Substantia nigra (tissue), 51 donors: ENCODE measurements at places on chromosomes 2 and 18.
A peak's percentile ranks its signal among the peaks of the same experiment; 100 is the strongest.

- peak; percentile 70 for DNase-seq
These were observed 96.5 kb downstream of the NDUFA10 start for GRCh38 chr2:239928391-239929350.

DNA sequence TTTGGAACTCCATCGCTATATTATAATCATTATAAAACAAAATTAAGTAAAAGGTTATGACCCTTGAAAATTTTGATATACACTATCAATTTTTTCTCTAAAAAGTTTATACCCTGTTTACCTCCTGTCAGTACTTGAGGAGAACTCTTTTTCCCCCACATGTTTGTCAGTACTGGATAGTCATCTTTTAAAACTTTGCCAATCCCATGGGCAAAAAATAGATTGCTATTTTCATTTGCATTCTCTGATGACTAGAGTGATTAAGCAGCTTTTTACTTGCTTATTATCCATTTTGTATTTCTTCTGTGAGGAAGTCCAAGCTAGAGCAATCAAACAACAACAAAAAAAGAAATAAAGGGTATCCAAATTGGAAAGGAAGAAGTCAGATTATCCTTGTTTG lies 76.4 kb downstream of the DGKD start:
- DNase-seq: no peak

DNA sequence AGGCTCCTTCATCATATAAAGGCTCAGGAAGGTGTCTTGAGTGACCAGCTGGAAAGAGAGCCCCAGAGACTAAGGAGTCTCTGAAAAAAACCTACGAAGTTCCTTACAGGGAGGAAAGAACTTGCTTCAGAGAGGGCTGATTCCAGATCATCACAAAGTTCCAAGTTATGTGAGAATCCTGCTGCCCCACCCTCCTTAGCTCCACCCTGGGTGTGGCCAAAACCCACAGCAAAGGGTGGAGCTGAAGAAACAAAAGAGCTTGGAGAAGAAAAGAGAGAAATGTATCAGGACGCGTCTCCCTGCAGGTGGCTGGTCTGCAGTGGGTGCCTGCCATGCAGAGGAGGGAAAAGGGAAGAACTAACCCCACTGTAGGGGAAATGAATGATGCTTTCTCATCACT lies 32.8 kb upstream of the ZNF396 start:
- DNase-seq: no peak

DNA sequence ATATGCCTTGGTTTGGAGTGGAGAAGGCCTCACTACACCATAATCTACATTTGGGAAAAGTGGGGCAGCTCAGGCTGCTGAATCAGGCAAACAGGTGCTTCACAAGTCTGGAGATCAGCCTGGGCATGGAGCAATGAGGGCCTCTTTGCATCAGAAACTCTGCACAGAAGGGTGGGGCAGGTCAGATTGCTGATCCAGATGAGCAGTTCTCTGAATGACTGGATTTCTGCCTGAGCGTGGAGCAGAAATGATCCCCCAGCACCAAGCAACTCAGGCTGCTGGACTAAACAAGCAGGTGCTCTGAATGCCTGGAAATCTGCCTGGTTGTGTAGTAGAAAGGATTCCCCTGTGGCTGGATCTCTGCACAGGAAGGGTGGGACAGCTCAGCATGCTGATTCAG lies 605.3 kb upstream of the ZNF804A start:
- no peak for DNase-seq

GRCh38 chr2:10658041-10658913 lies 31.5 kb downstream of the NOL10 start:
- DNase-seq: no peak

DNA sequence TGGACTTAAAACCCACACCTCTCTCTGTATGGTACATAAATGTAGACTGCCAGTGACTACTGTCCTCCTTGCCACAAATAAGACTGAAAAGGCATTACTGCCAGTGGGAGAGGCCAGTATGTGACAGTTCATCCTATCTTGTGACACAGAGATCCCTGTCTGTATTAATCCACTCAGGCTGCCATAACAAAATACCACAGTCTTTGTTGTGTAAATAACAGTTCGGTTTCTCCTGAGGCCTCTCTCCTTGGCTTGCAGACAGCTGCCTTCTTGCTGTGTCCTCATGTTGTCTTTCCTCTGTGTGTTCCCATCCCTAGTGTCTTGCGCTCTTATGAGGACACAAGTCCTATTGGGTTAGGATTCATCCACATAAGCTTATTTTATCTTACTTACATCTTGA lies 46.4 kb upstream of the IL1RL1 start:
- DNase-seq: no peak

GRCh38 chr2:43178602-43179542 lies 47.5 kb downstream of the ZFP36L2 start:
- DNase-seq: peak; percentile 31

DNA sequence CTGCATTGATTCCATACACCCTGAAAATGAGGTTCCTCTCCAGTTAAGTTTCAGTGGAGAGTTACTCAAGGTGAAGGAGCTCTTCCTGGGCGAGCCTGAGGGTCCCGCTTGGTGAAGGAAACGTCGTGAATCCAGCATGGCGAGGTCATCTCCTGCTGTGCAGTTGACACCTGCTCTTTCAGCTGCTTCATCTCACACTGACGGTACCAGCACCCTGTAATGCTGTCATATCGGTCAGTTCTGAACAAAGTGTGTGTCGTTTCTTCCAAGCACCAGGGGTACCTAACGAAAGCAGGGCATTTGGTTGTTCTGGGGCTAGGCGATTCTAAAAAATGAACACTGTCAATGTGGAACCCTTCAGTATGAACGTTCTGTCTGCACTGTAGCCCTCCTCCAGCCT lies 52.6 kb downstream of the ITGB1BP1 start:
- DNase-seq: no peak

- DNase-seq: no peak
These were observed 209.1 kb upstream of the REV1 start for GRCh38 chr2:99698896-99699295.

DNA sequence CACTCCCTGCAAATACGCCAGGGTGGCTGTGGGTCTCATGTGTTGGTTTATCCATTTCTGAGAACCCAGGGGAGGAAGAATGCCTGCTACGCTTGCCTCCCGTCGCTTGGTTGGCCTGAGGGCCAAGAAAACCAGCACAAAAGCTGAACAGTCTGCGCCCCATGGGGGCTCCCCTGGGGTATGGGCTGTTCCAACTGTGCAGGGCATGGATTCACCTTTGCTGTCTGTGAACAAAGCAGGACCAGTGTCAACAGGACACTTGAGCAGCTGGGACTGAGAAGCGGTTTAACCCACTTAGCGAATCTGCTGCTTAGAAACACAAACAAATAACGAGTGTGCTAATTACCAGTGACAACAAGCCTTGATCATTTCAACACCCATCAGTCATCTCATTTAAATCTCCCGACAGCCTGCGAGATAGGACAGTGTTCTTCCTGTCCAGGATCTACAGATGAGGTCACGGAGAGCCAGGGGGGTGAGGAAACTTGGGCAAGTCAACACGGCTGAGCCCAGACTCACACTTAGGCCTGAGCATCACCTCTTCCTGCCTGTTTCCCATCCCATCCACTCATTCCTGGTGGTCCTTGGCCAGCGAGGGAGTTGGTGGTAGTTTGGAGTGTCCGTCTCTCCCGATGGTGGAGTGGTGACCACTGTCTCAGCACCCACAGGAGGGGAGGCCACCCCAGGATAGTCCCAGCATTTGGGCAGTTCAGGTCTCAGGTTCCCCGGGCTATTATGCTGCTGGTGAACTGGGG lies 111.6 kb upstream of the HAAO start:
- DNase-seq: no peak

DNA sequence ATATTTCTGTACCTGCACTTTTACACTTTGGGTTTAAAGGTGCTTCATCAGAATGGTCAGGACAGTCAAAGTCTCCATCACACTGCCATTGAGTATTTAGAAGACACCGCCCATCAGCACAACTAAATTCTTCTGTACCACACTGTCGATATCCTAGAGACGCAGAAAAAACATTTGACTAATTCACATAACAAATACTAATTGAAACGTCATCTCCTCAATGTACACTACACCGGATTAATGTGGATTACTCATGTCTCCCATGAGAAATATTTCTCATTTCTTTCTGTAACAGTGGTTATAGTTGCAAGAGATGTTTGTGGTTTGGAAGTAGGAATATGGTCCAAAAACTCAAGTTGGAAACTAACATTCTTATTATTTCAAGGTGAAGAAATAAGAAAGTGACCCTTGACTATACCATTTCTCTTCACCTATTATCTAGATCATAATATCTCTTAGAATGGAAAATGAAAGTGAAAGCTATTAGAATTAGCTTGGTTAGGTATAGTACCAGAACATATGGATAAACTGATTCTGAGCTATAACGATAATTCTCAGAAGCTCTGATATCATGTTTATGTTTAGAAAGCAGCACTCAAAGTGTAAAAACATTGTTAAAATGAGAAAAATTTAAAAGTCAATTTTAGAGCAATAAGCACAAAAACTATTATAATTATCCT lies 1627.7 kb downstream of the LRP1B start:
- DNase-seq: no peak

DNA sequence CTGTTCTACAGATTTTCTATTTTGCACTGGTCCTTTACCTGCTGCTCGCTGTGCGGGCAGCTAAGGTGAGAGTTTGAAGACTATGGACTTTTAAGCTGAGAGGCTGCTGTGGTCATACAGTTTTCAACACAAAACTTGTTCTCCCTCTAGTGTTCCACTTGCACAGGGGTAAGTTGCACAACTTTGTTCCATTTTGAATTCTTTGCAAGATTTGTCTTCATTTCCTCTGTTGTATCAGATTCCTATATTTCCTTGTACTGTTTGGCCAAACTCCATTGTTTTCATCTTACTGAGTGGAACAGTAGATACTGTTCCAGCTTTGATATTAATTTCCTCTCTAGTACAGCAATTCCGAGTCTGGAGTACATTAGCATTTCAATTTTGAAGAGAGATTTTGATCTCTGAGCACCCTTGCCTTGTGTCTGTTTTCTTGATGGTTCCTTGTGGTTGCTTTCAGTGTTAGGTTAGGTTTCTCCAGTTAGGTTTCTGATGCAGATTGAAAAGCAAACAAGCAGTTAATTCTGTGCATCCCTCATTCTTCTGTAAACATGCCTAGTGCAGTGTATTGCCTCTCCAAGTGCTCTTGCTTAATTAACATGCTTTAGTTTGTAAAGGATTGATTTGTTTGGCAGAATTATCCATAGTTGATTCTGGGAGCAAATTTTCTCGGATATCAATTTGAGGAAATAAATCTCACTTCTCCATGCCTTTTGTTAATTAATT lies 188.8 kb downstream of the PTPRM start:
- DNase-seq: no peak

GRCh38 chr18:68991286-68991685 lies 193.4 kb downstream of the CCDC102B start:
- DNase-seq: no peak

GRCh38 chr2:229849073-229849472 lies 72.7 kb downstream of the TRIP12 start:
- no peak for DNase-seq

- DNase-seq: no peak
These were observed 71.8 kb downstream of the TGOLN2 start for GRCh38 chr2:85255813-85256594.

DNA sequence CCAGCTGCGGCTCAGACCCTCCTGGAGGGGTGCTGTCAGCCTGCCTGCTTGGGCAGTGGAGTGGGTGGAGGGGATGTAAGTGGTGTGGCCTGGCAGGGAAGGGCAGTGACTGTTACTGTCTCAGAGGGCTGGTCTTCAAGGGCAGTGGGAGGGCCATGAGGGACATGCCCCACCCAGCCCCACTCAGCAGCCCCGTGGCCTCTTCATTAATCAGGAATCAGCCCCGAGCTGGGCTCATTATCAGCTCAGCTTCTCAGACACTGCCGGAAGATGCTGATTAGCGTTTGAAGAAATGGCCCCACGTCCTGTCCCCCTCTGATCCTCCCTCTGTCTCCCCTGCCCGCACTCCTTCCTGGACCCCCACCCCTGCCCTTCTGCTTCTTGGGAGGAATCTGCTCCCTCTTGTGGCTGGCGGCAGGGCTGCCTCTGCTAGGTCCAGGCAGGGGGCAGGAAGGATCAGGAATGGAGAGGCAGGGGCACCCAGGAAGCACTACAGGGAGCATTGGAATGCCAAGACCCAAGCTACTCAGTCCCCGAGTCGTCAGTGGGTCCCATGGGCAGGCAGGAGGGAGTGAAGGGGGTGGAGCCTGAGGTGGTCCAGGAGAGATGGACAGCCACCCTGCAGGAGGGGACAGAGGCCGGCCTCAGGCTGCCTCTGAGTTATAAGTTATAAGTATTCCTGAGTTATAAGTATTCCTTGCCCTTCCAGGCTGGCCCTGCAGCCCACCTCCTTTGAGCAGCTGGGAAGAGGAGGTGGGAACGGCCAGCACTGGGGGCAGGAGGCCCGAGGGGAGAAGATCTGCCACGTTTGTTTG lies 7.0 kb downstream of the ASIC4 start:
- DNase-seq: no peak

DNA sequence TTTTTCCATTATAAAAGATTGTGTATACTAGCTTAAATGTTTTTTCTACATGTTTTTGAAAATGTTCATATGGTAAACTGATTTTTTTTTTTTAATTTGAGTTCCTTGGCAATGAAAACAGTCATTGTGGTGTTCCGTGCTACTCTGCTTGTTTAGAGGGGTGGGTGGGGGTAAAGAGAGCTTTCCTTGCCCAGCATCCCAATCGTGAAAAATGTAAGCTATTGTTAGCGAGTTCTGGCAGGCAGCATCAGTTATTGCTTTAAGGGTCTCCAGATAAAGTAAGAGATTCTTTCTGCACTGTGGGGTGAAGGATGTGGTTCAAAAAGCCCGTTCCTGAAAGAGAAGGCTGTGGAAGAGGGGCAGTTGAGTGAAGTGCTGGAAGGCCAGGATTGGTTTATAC lies 118.4 kb downstream of the TANC1 start:
- DNase-seq: no peak

DNA sequence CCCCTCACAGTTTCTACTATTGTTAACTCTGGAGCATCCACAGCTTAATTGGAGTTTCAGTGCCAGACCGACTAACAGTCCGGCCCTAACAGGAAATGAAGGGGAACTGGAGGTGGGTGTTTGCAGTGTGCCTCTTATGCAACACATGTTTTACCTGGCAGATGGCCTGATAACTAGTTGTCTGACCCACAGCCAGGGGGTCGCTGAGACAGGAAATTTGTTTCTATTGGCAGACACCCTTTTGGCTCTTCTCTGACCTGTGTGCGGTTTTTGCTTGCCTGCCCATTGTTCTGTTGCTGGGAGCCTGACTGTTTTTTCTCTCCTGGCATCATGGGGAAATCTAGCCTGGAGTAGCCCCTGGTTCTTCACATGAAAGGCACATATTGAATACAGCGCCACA lies 1329.8 kb downstream of the DSC3 start:
- DNase-seq: no peak

- peak; percentile 17 for DNase-seq
These were observed 24.7 kb upstream of the NMUR1 start for GRCh38 chr2:231554748-231555545.
